ENCODE measurements at places on chromosomes 12 and 14. TPM values are rescaled to one million over a fixed set of nuclear protein-coding genes. Genes with fewer than 3 reads are reported as not detected.

ABCC9 gene
- total RNA-seq, result 0.04 TPM

TAS2R8 gene
- not detected for total RNA-seq

LMNTD1 gene
- total RNA-seq, result not detected

STAB2 gene
- not detected for total RNA-seq

TGFB3 gene
- 11.6 TPM for total RNA-seq

CLEC2B gene
- total RNA-seq, result 9.4 TPM

LTBR gene
- 25.7 TPM for total RNA-seq

GNS gene
- 50.1 TPM for total RNA-seq

HOXC10 gene
- total RNA-seq, result 27.8 TPM

CATSPERB gene
- not detected for total RNA-seq

PRIMA1 gene
- 0.20 TPM for total RNA-seq

B4GALNT3 gene
- 20.2 TPM for total RNA-seq

TSPAN19 gene
- total RNA-seq, result not detected

IQSEC3 gene
- total RNA-seq, result not detected

ZC2HC1C gene
- total RNA-seq, result 1.0 TPM

C12orf57 gene
- total RNA-seq, result 226 TPM

BHLHE41 gene
- 4.8 TPM for total RNA-seq

ALX1 gene
- total RNA-seq, result 11.0 TPM

LRP1-AS gene
- total RNA-seq, result not detected

EFS gene
- total RNA-seq, result 55.9 TPM

HOXC11 gene
- 7.0 TPM for total RNA-seq

CDKN3 gene
- 112 TPM for total RNA-seq

SLC25A47 gene
- total RNA-seq, result not detected

NANOG gene
- not detected for total RNA-seq

KSR2 gene
- total RNA-seq, result 0.02 TPM

SOX5 gene
- 16.5 TPM for total RNA-seq

RXYLT1 gene
- total RNA-seq, result 16.8 TPM

DTD2 gene
- 25.3 TPM for total RNA-seq

KLRC3 gene
- total RNA-seq, result not detected

C12orf54 gene
- not detected for total RNA-seq

AHNAK2 gene
- 0.59 TPM for total RNA-seq

FGD6 gene
- 12.6 TPM for total RNA-seq

GPR162 gene
- 23.2 TPM for total RNA-seq

KRT81 gene
- total RNA-seq, result 0.30 TPM

FBXW8 gene
- total RNA-seq, result 14.8 TPM

FOXM1 gene
- 200 TPM for total RNA-seq

ANO4 gene
- total RNA-seq, result 6.2 TPM

BATF gene
- total RNA-seq, result not detected

Data from A673 (cell line).